ENCODE measurements at places on chromosomes 12 and 14.
A peak's percentile ranks its signal among the peaks of the same experiment; 100 is the strongest.

GRCh38 chr12:123723011-123723410, 10.9 kb downstream of the ATP6V0A2 start:
- no peak for DNase-seq

DNA sequence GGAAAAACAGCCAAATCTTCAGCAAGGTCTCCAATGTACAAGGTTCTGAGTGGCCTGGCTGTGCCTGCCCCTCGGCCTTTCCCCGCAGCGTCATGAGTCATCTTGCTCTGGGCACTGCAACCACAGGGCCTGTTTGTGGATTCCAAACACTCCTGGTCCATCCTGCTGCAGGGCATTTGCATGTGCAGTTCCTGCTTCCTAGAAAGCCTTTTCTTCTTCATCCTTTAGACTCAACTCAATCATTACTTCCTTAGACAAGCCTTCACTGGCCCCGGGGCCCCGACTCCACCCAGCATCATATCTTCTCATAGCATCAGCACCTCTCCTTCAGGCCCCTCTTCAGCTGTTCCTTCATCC, 101.8 kb upstream of the EGLN3 start:
- DNase-seq = no peak

- DNase-seq = no peak
Measured at GRCh38 chr14:36855396-36855795, 193.7 kb downstream of the PAX9 start.

DNA sequence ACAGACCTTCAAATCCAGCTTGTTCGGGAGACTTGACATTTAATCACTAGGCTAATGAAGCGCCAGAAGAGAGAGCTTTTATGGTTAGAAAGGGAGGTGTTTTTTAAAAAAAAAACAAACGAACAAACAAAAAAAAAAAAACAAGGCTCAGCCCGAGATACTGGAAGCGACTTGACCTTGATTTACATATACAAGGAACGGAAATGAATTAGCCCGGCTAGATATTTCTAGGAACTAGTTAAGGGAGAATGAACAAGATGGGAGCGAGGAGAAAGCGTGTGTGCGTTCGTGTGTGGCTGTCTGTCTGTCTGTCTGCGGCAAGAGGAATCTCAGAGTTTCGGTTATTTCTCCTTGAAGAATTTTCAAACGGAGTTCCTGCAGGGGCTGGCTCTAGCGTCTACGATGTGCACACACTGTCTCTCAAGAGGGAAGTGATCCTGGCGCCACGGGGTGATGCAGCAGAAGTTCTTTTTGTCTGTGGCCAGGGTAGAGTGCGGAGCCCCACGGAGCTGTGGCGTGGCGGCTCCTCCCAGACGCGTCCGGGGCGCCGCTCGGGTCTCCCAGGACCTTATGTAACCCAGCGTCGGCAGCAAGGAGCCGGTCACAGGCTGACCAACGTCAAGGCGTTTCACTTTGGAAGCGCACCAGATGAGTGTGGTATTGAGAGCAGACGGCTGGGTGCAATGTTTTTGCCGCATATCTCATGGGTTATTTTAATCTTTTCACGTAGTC, 18.8 kb downstream of the SOCS2 start:
- DNase-seq = peak; percentile 15

DNA sequence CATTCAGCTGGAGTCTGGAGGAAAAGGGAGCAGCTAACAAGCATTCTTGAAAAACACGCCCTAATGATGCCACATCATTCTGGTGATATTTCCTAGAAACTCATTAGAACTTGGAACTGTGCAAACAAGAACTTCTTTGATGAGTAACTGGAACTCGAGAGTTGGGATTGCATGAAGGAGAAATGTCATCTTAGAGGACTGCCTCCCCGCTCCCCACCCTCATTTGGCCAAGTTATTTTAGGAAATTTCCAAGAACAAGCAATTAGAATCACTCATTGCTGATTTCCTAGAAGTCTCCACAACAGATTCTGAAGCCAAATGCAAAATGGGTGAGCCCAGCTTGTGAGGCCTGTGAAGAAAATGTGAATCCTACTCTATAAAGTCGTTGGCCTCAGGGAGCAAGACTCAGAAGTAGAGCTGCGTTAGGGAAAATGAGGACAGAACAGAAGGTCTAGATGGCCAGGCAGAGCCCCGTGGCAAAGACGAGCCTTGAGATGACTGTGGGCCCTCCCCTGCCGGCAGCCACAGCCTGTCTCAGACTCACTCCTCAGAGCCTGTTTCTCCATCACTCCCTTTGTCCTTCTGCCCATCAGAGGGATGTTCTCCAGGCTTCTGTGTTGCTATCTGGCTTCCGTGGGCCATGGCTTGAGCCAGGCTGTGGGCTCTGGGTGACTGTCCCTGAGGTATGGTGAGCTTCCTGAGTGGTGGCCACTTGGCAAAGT, 38.4 kb downstream of the RTL1 start:
- no peak for DNase-seq

- no peak for DNase-seq
Measured at GRCh38 chr14:35123388-35123703, 994 bp downstream of the PRORP start.

GRCh38 chr14:94056579-94057308, 24.3 kb downstream of the DDX24 start:
- DNase-seq = no peak

DNA sequence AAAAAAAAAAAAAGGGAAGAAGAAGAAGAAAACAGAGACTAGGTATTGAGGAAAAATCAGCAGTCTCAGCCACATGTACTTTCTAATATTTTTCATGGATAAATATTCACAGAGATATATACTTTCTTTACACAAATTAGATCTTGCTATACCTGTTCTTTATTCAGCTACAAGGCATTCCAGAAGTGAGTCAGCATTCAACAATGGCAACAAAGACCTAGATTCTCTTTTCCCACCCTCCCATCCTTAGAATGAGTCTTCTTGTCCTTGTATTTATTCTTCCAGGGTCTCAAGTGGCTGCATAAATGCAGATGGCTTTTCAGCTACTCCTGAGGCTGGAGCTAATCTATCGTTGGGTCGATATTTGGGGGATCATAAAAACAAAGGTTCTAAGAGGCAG, 93.0 kb downstream of the NT5DC3 start:
- no peak for DNase-seq

DNA sequence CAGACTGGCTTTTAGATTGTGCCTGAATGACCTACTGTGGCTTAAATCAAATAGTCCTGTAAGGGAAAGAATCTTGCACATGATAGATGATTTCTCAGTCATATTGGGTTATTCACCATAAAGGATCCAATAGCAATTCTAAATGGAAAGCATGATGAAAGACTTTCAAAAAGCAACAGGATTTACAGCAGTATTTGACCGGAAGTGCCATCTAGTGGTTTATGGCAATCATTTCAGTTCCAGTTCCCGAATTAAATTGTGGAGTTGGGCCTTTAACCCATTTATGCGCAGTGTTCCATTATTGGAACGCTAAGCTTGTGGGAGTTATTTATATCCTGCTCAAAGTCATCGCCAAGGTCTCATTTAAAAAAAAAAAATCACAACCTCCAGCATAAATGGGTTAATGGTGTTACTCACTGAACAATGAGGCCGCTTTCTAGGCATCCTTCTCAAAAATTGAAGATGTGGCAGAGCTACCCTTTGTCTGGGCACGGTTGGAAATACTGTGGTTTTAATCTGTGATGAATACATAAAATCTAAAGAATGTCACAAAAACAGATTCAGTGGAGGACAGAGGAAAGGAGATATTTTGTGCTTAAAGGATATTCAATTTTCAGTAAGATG, 60.8 kb upstream of the REP15 start:
- DNase-seq = no peak

DNA sequence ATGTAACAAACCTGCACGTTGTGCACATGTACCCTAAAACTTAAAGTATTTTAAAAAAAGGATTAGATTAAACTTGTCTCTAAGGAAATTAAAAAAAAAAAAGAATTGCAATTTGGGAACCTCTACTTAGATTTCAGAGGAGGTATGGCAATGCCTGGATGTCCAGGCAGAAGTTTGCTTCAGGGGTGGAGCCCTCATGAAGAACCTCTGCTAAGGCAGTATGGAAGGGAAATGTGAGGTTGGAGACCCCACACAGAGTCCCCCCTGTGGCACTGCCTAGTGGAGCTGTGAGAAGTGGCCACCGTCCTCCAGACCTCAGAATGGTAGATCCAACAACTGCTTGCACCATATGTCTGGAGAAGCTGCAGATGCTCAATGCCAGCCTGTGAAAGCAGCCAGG, 279.6 kb upstream of the CCDC196 start:
- no peak for DNase-seq

DNA sequence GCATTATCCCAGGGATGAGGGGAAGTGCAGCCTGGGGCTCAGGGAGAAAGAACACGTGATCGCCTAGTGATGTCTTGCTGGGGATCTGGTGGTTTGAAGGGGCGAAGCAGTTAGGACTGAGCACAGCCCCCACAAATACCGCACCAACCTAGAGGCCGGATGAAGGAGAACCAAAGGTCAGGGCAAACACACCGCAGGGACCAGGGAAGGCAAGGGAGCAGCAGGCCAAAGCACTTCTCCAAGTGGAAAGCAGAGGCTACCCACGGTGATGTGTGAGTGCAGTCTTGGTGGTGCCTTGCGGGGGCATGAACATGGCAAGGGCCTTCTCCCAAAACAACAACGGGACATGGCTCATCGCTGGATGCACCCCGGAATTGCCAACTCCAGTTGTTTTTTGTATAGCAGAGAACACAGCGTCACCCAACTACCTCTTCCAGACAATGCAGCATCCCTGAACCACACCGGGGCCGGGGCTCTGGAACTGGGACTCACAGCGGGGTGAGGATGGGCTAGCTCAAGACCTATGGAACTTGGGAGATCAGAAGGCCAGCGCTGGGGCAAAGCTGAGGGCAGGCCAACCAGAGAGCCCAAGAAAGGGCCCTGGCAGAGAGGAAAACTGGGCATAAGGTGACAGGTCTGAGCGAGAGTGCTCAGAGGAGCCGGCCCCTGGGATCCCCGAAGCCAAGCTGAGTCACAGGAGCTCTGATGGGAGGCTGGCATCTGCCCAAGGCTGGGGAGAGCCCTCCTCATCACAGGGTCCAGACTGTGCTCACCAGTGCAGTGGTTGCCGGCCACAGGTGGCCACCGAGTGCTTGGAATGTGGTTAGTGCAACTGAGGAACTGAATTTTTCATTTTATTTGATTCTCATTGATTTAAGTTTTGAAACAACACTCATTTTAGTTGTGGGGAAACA, 11.1 kb downstream of the GALNT16 start:
- DNase-seq = no peak

DNA sequence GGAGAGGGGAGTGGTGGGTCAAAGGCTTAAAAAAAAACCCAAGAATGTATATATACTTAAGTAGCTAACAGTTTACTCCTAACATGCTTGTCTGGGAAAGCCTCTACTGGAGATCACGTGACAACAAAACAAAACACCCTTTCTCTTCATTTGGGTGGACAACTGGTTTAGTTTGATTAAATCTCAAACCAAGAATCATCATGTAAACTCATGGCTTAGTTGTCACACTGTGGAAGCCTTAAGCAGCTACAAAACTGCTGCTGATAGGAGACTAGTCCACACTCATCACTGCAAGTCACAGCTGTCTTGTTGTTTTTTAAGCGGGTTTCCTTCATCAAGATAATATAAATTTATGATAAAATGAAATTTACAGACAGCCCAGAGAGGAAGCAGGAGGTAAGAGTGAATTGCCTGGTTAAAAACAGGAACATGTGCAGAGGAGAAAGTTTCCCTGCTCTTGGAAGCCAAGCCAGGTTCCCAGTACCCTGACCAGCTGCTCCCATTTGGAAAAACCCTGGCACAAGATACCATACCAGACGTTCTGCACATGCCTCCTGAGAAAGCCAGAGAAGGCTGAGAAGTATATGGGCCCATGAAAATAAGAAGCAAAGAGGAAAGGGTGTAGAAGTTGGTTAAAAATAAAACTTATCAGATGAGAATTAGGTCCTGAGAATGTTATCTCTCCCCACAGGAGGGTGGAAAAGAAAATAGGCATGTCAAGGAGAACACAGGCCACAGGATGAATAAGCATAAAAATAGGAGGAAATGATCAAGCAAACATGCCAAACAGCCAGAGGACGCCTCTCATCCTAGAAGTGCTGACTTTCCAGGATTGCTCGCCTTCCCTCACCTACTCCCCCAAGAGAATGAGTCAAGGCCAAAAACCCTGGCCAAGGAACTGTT, 34.0 kb downstream of the EGLN3 start:
- no peak for DNase-seq

DNA sequence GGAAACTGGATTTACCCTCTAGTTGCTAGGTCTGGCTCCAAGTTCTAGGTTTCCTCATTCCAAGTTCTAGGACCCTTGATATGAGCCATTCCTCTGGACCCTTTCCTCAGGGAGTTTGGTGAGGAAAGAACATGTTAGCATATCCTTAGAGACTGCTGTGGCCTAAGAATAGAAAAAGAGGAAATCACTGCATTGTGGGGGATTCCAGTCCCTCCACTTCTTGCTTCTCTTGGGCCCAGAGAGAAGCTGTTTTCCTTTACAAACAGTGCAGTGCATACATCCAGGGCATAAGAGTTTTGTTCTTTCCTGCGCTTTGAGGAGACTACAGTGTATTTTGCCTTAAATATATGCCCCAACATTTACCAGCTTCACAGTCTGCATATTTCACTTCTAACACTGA, 59.0 kb downstream of the LLPH start:
- no peak for DNase-seq

- no peak for DNase-seq
Measured at GRCh38 chr14:53510281-53510912, 357.3 kb upstream of the DDHD1 start.

DNA sequence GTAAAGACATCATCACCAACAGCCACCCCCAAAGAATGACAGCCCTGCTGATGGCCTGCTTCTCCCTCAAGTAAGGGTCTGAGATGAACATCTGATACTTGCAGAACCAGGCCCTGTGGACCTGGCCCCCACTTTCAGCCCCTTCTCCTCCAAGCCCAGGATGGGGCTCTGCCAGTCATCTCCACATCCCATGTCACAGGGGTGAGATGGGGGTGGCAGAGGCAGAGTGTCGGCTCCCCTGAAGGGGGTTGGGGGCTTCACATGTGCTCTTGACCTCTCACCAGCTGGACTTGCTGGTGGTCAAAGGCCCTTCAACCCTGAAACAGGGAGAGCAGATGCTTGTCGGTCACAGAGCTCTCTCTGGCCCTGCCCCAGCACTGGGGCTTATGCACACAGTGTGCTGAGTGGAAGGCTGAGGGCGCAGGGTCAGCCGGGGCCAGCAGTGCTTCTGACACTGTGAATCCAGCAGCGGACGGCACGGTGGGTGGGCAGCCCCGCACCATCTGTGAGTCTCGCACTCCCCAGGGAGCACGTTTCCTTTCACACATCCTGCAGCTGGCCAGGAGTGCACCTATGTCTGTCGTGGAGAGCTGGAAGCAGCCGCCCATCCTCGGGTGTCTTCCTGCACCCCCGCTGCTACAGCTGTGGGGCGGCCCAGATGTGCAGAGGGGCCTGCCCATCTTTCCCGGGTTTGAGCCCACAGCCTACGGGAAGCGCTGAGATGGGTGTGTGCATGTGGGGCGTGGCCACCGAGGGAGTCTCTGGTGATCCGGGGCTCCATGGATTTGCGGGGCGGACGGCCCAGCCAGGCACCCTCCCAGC, 94.3 kb downstream of the ADGRD1 start:
- no peak for DNase-seq

- no peak for DNase-seq
Measured at GRCh38 chr12:92029902-92030586, 115.6 kb downstream of the BTG1 start.

- DNase-seq = peak; percentile 79
Measured at GRCh38 chr14:91418387-91419043, 895 bp upstream of the CCDC88C start.

All from stimulated activated CD4-positive, alpha-beta T cell treated with anti-CD3 and anti-CD28 coated beads, Interleukin-4, amount 100 ng/mL, for 4 hours (primary cell).